ENCODE measurements at places on chromosomes 2 and 18.

DNA sequence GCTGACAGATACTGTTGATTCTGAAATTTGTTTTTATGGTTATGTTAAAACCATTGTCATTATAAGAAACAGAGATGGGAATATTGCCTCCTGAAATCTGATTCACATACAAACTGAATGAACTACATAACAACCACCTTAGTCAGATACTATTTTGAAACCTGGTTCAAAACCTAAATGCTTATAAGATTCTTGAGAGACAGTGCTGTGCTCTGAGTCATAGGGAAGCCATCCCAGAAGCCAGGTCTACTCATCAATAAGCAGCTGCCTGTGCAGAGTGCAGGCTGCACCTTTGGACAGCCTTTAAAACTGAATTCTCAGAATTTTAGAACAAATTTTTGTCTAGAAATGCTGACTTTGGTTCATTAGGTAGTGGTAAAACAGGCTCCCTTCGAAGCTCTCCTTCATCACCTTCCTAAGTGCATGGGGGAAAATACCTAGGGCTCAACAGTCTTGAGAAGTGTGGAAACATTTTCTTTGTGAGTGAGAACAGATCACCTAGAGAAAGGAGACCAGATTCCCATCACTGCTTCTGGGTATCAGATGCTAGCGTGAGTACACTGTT is at the start of gene SERPINB7:
Gene SERPINB7 (plus strand): TSS at position 253 of the 565 bp plus-strand sequence. CDS start 6,955 bp downstream, outside the sequence.
- no peak for DNase-seq

DNA sequence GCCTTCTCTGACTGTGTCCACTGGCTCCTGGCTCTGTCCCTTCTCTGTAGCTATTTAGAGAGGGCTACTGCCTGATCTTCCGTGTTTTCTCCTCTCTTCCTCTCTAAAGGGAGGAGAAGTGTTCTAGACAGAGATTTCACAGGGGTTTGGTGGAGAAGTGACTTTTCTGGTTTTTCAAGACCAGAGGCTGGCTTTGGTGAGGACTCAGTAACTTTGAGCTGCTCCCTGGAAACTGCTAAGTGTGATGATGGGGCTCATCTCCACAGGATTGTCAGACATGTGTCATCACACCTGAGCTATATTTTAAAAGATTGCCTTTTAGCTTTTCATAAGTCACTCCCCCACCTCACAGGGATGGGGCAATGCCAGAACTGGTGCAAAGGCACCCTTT is 6.2 kb downstream of the MAL start:
- DNase-seq = no peak

DNA sequence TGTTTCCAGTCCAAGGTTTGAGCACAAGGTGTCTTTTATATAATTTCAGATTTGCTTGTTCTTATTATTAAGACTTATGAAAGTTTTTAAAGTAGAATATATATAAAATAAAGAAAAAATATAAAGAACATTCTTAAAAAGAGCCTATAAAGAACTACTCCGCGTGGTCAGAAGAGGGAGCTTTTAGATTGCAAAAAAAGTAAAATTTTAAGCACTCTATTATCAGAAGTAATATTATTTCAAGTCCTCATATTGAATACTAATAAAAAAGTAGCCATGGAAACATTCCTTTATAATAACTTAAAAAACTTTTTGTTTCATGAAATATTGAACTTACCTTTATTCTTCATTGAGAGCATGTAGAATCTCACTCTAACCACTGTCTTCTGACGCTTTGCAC is 51.4 kb downstream of the LINC00305 start:
- no peak for DNase-seq

DNA sequence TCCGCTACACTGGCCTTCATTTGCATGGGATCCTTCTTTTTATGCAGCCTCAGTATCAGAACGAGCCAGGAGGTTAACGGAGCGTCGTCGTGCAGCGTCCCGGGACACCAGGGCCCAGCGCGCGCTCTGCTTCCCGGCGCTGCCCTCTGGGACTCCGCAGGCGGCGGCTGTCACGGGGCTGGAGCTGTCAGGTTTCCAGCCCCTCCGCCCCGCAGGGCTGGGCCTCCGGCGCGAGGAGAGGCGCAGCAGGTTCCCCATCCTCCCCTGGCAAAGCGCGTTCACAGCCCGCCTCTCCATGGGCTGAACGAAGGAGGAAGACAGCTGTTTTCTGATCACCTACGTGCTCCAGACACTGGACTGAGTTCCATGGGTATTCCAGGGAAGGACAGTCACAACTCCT is 12.5 kb upstream of the PAX8 start:
- no peak for DNase-seq

GRCh38 chr18:22504251-22505030 is 86.7 kb upstream of the CTAGE1 start:
- DNase-seq = no peak
